ENCODE measurements at places on chromosomes 3 and 15.

DNA sequence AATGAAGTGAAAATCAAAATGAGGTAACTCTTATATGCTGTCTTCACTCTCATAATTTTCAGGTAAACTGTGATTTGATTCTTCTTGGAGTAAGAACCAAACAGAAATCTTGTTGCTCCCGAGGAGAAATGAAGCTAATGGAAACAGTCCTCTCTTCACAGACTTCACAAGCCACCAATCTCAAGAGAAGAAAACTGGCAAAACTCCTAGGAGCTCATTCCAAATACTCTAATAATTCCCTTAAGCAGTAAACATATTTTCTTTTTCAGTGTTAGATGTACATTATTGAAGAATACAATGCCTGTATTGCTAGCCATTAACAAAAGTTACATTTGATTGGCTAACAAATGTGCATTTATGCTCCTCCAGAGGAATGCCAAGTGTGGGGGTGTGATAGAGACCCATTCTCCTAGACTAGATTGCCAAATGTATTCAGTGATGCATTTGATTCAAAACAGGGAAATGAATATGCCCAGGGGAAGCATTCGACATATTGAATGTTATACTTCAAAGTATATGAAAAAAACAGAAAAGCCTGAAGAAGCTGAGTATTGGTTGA is 11.8 kb upstream of the RIOX2 start:
- no peak for DNase-seq

- no peak for DNase-seq
Observed at GRCh38 chr3:107193116-107193515, 184.1 kb upstream of the CCDC54 start.

DNA sequence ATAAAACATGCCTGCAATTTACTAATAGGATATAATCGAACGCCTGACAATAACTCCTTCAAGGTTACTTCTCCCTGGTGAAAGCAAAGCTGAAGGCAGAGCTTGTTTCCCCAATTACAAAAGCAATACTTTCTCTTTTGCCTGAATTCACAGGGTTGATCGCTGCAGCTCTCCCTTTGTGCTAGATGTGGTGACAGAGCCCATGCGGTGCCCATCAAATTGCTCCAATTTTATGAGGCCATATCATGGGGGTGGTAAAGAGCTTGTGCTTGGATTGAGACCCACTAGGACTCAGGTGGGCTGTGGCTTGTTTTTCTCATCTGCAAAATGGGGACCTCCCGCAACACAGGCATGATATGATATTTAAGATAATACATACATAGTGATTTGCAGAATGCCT is 143.4 kb downstream of the GREM1 start:
- no peak for DNase-seq

- DNase-seq: peak; percentile 87
Observed at GRCh38 chr15:92521624-92522008, 127.9 kb downstream of the ST8SIA2 start.

DNA sequence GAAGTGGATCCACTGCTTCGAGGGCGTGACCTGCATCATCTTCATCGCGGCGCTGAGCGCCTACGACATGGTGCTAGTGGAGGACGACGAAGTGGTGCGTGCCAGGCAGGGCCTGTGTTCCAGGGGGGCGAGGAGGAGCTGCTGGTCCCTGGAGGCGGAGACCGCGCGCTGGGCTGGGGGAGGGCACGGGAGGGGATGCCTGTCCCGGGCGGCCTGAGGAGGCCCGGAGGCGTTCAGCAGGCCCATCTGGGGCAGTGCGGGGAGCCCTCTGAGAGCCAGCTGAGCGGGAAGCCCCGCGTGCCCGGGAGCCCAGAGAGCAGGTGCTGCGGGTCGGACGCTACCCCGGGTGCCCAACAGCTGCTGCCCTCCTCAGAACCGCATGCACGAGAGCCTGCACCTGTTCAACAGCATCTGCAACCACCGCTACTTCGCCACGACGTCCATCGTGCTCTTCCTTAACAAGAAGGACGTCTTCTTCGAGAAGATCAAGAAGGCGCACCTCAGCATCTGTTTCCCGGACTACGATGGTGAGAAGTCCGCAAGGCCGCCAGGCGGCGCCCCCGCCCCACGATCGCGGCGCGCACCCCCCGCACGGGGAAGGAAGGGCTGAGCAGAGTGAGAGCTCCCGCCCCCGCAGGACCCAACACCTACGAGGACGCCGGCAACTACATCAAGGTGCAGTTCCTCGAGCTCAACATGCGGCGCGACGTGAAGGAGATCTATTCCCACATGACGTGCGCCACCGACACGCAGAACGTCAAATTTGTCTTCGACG is 2.9 kb downstream of the GNAT1 start:
- peak; percentile 86 for DNase-seq

- no peak for DNase-seq
Observed at GRCh38 chr3:143410259-143410658, 290.7 kb downstream of the CHST2 start.

GRCh38 chr15:46471096-46471495 is 836.3 kb downstream of the SQOR start:
- DNase-seq: no peak

DNA sequence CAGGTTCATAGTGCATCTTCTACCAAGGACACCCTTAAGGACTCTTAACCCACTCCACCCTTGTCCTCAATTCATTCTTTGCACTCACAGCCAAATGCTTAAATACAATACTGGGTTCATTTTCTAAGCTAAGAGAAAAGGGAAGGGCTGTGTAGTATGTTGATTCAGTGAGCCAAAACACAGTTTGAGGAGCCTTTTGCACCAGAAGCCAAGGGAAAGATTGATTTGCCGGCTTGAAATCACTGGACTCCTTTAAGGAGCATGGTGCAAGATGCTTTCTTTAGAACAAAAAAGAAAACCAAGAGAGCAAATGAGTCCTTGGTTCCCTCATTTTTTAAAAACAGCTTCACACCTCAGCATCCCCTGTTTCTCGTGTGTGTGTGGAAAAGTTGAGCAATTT is 47.8 kb downstream of the BOC start:
- no peak for DNase-seq

GRCh38 chr3:145522179-145522578 is 638.8 kb downstream of the PLOD2 start:
- DNase-seq: no peak

DNA sequence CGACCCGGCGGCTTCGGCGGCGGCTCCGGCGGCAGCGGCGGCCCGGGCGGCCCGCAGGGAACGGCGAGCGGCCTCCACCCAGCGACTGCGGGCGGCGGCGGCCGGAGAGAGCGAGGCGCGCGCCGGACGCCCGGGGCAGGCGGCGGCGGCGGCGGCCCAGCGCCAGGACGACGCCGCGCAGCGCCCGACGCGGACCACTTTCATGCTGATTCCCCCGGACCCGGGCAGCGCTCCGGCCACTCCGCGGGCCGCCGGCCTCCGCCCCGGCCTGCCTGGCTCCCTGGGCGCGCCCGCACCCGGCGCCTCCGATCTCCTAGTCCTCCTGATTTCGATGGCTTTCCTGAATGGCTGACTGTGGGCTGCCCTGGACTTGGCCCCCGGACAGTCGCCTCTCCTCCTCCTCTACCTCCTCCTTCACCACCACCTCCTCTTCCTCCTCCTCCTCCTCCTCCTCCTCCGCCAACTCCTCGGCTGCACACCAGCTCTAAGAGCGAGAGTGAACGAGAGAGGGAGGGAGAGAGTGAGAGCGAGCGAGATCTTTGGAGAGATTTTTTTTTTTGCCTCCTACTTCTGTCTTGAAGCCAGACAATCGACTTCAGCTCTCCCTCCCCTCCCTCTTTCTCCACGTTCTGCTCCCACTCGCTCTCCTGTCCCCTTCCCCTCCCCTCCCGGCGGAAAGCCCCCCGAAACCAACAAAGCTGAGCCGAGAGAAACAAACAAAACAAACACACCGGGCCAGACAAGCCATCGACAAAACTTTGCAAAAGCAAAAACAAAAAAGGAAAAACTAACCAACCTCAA is 844 bp downstream of the NR2F2 start:
- DNase-seq: peak; percentile 55

- no peak for DNase-seq
Observed at GRCh38 chr3:47405820-47406761, 25.3 kb downstream of the PTPN23 start.

DNA sequence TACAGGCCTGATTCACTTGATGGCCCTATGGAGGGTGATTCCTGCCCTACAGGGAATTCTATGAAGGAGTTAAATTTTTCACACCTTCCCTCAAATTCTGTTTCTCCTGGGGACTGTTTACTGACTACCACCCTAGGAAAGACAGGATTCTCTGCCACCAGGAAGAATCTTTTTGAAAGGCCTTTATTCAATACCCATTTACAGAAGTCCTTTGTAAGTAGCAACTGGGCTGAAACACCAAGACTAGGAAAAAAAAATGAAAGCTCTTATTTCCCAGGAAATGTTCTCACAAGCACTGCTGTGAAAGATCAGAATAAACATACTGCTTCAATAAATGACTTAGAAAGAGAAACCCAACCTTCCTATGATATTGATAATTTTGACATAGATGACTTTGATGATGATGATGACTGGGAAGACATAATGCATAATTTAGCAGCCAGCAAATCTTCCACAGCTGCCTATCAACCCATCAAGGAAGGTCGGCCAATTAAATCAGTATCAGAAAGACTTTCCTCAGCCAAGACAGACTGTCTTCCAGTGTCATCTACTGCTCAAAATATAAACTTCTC is 43.6 kb downstream of the BLM start:
- DNase-seq: no peak

GRCh38 chr15:35173444-35174118 is 88.5 kb upstream of the NANOGP8 start:
- DNase-seq: peak; percentile 56

- DNase-seq: no peak
Observed at GRCh38 chr15:101489237-101489598, 289 bp downstream of the PCSK6 start.

DNA sequence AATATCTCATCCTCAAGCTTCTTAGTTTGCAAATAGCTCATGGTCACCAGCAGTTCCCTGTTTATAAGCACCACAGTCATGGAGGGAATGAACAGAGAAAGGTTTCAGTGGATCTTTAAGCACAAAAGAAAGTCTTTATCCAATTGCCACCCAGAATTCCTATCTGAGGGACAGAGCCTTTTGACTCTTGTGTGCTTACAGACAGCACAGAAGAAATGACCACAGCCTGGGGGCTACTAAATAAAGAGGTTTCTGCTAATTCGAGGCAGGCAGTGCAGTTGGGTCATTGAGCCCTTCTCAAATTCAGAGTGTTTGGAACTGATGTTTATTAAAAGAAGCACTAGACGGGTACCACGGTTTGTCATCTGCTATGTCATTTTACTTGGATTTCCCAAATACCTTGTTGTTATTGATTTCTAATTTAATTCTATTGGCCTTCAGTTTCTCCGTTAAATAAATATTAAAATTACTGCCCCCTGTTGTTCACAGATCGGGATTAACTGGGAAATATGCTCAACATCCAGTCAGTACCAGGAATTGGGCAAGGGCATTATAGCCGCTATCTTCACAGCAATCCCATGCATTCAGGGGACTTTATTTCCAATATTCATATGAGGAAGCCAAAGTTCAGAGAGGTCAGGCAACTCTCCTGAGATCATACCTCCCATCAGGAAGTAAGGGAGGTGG is 3.6 kb downstream of the PRICKLE2 start:
- DNase-seq: no peak

DNA sequence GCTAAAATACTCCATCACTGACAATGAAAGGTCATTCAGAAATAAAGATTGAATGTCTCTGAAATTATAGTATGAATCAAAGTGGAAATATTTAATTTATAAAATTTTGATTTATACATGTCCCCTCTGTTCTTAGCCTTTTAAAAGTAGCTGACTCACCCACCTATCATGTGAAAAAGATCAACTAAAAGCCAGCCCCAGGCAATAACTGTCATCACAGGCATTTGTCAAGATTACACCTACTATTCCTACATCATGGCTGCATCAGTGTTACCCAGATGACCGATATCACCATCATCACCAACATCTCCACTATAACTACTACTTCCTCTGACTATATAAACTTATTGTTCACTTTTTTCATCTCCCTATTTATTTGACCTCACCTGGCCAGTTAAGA is 14.3 kb upstream of the PIK3R4 start:
- no peak for DNase-seq

DNA sequence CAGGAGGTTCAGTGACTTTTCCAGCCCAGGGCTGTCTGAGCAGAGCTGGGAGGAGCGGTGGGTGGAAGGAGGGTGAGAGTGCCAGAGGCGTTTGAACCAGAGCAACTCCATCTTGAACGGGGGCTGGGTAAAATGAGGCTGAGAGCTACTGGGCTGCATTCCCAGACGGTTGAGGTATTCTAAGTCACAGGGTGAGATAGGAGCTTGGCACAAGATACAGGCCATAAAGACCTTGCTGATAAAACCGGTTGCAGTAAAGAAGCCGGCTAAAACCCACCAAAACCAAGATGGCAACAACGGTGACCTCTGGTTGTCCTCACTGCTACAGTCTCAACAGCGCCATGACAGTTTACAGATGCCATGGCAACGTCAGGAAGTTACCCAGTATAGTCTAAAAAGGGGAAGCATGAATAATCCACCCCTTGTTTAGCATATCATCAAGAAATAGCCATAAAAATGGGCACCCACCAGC is 60.2 kb downstream of the ABTB1 start:
- DNase-seq: no peak

Data from AG20443 (cell line).